ENCODE measurements at places on chromosomes 4 and X.

- DNase-seq, result no peak
Observed at GRCh38 chr4:55033296-55033695, 92.1 kb downstream of the KDR start.

GRCh38 chr4:139658586-139659382 is 6.8 kb upstream of the MGST2 start:
- DNase-seq, result no peak

DNA sequence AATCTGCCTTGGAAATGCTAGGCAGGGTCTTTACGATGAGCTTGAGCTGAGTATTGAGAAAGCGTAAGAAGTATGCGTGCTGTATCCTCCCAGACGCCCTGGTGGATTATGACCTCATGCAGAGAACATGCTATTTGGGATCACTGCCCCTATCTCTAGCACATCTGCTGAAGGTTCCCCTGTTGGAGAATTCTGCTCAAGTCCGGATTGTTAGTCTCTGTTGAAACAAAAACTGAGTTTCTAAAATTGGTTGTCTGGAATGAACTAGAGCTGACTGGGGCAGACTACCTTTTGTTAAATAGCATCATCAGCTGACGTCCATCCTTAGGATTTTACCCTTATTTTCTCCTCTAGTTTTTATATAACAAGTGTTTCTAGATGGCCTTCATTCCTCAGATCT is 7.5 kb downstream of the FHDC1 start:
- DNase-seq, result no peak

DNA sequence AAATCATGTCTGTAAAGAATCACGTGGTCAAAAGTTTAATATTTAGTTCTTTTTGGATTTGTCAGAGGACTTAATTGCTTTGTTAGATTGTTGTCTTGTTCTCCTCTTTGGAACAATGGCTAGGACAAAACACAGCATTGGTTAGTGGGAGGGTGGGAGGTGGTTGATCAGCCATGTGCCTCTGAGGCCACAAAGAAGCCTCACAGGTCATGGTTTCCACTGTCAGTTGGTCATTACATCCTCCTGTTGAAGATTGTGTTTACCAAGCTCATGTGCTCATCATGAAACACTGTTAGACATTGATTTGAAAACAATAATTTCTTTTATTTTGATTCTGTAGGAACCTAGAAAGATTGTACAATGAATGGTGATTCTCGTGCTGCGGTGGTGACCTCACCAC is 31.9 kb downstream of the ADD1 start:
- DNase-seq, result no peak

GRCh38 chr4:1410491-1411325 is 4.5 kb upstream of the NKX1-1 start:
- DNase-seq, result peak; percentile 96

- no peak for DNase-seq
Observed at GRCh38 chr4:185879666-185880312, 67.8 kb upstream of the SORBS2 start.

GRCh38 chr4:184647266-184648053 is 1.8 kb downstream of the CASP3 start:
- no peak for DNase-seq

GRCh38 chr4:128358913-128359279 is 71.3 kb upstream of the PGRMC2 start:
- DNase-seq, result no peak
